ENCODE measurements at places on chromosomes 16 and 17. TPM values are rescaled to one million over a fixed set of nuclear protein-coding genes. Genes with fewer than 3 reads are reported as not detected.

- DNase-seq = no peak
Measured at GRCh38 chr17:82225368-82226029, 3.3 kb upstream of the SLC16A3 start.

GRCh38 chr17:66676421-66676820 is 158.5 kb upstream of the CACNG5 start:
- DNase-seq = no peak

GRCh38 chr16:15556130-15556529 is 86.8 kb downstream of the MARF1 start:
- no peak for DNase-seq

DNA sequence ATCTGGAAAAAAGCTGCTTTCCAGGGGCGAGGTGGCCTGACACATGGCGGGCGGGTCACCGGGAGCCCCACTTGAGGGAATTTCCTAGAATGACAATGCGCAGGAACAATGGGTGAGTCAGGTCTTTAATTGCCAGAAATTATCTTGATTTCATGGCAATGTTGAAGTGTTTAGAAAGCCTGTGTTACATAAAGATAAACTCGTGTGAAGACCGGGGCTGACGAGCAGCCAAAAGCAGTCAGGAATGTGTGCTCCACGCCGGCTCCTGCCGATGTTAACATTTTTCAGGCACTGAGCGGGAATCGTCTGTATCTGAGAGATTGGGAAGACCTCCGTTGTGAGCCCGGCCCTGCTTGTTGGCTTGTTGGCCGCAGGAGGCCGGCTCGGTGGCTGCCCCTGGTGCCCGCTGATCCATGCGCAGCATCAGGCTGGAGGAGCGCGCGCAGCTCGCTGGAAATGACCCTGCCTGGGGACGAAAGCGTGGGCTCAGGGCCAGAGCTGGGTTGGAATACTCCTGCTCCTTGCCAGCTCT is 353.1 kb downstream of the FOXL1 start:
- no peak for DNase-seq

GRCh38 chr16:70473446-70474319 is 19.3 kb downstream of the FCSK start:
- DNase-seq = no peak

GRCh38 chr17:77601054-77601979 is 357.2 kb upstream of the TNRC6C start:
- DNase-seq = no peak

DNA sequence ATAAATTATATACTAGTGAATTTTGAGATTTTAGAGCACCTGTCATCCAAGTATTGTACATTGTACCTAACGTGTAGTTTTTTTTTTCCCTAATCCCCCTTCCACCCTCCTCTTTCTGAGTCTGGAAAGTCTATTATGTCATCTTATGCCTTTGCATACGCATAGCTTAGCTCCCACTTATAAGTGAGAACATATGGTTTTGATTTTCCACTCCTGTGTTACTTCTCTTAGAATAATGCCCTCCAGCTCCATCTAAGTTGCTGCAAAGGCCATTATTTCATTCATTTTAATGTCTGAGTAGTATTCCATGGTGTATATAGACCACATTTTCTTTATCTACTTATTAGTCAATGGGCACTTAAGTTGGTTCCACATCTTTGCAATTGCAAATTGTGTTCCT is 177.0 kb upstream of the C16orf82 start:
- DNase-seq = no peak

DNA sequence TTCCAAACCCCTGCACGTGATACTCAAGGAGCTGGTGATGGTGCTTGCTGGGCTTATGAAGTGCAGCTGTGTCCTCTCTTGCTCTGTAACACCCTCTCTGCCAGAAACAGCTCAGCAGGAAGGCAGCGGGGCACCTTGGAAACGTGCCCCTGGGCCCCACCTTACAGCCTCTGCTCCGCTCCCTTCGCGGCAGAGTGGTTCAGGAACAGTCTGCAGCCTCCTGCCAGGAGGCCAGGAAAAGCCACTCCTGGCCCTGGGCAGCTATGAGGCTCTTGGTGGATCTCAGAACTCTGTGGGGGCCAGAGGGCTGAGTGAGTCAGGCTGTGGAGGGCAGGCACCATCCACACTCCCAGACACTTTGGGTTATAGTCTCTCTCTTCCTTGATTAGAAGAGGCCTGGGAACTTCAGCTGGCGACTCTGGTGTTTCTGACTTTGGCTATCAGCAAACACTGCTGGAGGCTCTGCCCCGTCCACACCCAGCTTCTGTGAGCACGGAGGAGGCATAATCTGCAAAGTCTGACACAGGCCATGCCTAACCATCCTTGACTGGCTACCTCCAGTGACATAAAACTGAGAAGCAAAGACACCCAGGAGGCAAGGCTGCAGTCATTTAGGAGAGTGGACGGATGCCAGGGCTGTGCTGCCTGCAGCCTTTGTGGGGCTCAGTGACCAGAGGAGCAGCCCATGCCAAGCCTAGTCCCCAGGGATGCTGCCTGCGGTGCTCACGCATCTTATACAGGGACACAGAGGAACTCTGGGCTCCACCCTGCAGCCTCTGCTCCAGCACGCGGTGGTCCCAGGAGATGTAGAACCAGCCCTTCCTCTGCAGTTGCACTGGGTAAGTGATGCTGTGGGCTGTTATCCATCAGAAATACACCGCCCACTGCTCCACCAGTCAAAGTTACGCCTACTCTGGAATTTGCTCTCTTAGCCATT is 65.3 kb downstream of the METRNL start:
- DNase-seq = no peak

DNA sequence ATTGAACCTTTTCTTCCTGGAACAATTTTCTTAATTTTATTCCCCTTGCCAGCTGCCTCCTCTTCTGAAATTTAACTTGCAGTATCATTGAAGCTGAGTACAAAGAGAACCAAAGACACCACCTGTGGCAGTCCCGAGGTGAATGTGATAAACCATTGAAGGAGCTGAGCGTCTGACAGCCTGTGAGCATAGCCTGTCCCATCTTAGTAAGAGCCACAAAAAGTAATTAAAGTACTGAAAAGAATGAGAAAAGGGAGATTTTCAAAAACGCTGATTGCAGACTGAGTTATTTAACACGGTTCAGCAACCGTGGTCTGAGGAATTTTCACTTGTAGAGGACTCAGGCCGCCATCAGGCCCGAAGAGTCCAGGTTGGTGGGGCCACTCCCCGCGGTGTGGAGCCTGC is 27.2 kb upstream of the ST6GALNAC1 start:
- DNase-seq = no peak

- no peak for DNase-seq
Measured at GRCh38 chr17:44132275-44132821, 8.9 kb upstream of the HDAC5 start.

DNA sequence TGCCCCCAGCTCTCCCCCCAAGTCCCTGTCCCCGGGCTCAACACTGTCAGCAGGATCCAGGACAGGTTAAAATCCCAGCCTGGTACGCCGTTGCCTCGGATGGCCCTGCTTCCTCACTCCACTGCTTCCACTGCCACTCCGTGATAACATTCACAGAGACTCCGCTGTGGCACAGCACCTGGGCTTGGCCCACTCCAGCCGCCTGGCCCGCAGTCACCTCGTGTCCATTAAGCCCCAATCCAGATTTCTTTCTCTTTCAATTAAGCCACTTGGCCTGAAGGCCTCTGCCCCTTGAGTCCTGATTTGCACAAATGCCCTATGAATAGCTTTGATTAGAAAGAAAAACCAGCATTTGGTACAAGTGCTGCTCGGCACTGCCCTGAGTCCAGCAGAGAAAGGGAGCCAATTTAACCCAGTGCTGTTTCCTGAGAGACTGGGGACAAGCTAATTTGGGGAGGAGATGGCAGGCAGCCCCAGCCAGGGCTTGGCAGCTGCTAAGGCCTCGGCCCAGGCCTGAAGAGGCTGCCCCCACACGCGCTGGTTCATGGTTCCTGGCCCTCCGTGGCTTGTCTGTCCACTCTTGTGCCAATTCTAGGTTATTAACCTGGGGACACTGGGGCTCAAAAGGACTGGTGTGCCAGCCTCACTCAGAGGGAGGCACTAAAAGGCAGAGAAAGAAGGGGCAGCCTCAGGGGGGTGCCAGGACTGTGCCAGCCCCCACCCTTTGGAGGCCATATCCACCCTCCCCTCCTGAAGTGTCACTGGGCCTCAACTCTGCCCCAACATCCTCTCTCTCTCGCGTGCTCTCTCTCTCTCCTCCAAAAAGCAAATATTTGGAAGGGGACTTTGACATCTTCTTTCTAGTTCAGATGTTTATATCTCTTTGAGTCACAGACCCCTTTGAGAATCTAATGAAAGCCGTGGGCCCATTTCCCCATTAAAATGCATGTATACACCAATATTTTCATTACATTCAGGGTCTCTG is 29.8 kb upstream of the SPPL2C start:
- no peak for DNase-seq

- no peak for DNase-seq
Measured at GRCh38 chr16:8677481-8677880, 3.1 kb downstream of the ABAT start.

DNA sequence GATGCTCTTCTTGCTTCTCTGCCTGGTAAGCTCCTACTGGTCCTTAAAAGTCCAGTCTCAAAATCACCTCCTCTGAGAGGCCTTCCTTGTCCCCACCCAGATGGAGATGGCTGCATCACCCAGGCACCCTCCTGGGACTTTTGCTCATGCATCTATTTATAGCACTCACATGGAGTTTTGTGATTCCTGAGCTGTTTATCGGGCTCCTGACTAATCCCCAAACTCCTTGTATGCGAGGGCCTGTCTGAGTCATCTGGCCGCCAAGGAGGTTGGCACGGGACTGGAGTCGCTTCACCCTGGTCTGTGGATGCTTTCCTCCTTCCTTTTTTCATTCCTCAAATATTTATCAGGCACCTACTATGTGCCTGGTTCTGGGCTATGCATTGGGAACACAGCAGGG is 2.3 kb upstream of the MAP2K3 start:
- no peak for DNase-seq

- DNase-seq = no peak
Measured at GRCh38 chr17:43377056-43377810, 21.6 kb upstream of the ARL4D start.

GRCh38 chr16:87223656-87224248 is 93.4 kb downstream of the C16orf95 start:
- DNase-seq = no peak

DNA sequence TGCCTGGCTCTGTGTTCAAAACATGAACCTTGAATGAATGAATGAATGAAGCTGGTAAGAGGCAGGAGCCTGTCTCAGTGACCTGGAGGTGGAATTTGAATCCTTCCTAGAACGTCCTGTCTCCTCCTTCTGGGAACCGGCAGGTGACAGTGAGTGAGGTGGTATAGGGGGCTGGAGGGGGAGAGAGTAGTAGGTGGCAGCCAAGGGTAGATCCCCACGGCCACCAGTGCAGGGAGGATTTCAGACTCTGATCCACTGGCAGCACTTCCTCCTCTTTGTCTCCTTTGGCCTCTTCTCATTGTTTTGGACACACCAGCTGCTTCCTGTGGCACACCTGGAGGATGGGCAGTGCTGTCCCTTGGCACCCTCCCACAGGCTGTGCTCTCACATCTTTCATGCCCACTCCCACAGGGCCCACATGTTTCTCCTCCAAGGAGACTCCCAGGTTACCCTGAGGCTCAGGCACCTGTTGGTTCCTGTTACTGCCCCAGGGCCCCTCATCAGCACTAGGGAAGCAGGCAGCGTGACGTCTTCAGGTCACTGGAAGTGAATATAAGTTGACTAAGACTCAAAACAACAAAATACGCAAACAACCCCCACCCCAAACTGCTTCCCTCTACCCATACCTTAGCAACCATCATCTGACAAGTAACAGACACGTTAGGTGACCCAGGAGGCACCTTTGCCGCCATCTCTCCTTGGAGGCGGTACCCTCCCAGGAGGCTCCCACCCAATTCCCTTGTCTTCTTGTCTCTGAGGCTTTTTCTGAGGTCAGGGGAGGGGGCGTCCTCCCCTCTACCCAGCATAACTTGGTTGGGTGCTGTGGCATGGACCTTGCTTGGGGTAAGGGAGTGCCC is 84.6 kb downstream of the N4BP1 start:
- no peak for DNase-seq

DNA sequence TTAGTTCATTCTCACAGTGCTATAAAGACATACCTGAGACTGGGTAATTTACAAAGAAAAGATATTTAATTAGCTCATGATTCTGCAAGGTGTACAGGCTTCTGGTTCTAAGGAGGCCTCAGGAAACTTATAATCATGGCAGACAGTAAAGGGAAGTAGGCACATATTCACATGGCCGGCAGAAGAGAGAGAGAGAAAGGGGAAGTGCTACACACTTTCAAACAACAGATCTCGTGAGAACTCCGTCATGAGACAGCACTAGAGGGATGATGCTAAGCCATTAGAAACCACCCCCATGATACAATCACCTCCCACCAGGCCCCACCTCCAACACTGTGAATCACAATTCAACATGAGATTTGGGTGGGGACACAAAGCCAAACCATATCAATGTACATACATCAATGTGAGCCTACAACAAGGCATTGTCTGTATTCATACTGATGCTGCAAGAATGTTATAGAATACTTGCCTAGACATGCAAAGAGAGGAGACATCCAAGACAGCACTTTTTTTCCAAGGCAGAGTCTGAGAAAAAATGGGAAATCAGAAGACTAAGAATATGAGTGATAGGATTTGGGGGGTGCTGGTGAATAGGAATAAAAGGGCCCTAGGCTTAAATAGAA is 114.8 kb upstream of the XYLT1 start:
- DNase-seq = no peak

DNA sequence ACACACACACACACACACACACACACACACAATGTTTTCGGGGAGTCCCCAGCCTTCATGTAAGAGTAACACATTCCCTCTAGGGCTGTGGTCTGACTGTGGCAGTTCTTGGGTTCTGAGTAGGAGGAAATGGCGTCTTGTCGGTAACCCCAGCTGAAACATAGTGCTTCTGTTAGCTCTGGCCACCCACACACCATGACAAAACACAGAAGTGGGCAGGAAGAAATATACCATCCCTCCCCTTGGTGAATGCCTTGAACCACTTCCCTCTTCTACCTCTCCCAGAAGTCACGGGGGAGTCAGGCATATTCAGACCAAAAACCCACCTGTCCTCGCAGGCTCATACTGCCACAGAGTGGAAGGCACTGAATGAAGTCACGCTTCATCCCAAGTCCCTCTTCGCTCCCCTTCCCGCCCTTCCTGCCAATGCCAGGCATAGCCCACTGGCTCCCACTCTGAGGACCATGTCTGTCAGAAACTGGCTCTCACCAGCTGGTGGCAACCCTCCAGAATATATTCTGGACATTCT is 11.5 kb downstream of the SLC35B1 start:
- DNase-seq = no peak

- DNase-seq = no peak
Measured at GRCh38 chr16:21167360-21167759, 8.9 kb downstream of the LDAF1 start.

Gene FBXL16
- 0.18 TPM for total RNA-seq

Gene SDK2
- total RNA-seq = 31.8 TPM

Gene TMEM98
- total RNA-seq = 206 TPM

Gene MARCHF10
- total RNA-seq = 0.53 TPM

Gene SPECC1
- 35.6 TPM for total RNA-seq

Gene MT4
- not detected for total RNA-seq

Gene NPIPB8
- total RNA-seq = 0.16 TPM

Gene BRIP1
- 13.3 TPM for total RNA-seq

Gene SMTNL2
- total RNA-seq = 68.2 TPM

Gene CSH2
- 0.66 TPM for total RNA-seq

Gene OR2C1
- total RNA-seq = 0.47 TPM
